BE2C (cell line): ENCODE measurements at places on chromosomes 12 and 14.

- DNase-seq = no peak
Observed at GRCh38 chr12:108191086-108191485, 62.0 kb downstream of the WSCD2 start.

DNA sequence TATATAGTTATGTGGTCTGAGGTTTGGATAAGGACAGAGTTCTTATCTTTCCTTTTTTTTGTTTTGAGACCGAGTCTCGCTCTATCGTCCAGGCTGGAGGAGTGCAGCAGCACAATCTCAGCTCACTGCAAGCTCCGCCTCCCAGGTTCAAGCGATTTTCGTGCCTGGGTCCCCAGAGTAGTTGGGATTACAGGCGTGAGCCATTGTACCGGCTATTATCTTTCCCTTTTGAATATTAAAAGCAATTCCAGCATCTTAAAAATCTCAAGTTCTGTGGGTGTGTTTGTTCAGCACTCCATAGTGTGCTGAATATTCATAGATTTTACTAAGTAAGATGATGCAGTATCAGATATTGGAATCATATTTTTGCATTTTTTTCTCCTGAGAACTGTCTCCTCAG is 404.4 kb upstream of the RGS6 start:
- DNase-seq = no peak

- DNase-seq = no peak
Observed at GRCh38 chr12:31300341-31300740, 25.6 kb downstream of the SINHCAF start.

- DNase-seq = no peak
Observed at GRCh38 chr12:125178222-125178621, 113.0 kb downstream of the AACS start.

GRCh38 chr12:123045678-123046077 is 65.2 kb downstream of the ARL6IP4 start:
- no peak for DNase-seq

- no peak for DNase-seq
Observed at GRCh38 chr14:63192085-63192484, 12.2 kb upstream of the RHOJ start.

DNA sequence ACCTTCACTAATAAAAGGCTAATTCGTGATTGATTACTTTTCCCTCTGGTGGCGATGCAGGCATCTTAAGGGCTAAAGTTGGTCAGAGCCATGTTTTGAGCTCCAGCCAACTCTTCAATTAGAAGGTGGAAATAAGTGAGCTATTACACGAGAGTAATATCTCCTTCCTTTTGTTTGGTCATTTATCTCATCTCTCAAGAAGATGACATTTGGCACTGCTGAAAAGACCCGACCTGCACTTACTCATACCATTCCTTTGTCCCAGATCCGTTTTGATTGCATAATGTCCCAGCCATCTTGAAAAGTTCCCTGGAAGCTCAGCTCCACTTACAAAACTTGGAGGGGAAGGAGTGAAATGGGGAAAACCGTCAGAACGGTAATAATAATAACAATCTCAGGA is 316.2 kb downstream of the VRK1 start:
- no peak for DNase-seq

GRCh38 chr12:82754856-82755255 is 68.2 kb downstream of the TMTC2 start:
- no peak for DNase-seq

GRCh38 chr14:75280831-75281653 is 2.4 kb downstream of the FOS start:
- no peak for DNase-seq

GRCh38 chr12:131829791-131830334 is 1.7 kb downstream of the MMP17 start:
- peak; percentile 26 for DNase-seq

DNA sequence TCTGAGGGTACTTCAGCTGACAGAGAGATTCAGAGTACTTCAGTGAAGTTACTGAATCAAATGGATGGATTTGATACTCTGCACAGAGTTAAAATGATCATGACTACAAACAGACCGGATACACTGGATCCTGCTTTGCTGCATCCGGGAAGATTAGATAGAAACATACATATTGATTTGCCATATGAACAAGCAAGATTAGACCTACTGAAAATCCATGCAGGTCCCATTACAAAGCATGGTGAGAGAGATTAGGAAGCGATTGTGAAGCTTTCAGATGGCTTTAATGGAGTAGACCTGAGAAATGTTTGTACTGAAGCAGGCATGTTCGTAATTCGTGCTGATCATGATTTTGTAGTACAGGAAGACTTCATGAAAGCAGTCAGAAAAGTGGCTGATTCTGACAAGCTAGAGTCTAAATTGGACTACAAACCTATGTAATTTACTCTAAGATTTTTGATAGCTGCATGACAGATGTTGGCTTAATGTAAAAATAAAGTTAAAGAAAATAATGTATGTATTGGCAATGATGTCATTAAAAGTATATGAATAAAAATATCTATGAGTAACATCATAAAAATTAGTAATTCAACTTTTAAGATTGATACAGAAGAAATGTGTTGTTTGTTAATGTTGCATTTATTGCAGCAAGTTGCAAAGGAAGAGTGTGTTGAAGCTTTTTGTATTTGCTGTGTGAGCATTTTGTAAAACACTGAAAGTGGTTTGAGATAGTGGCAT is 136.1 kb upstream of the RAP1B start:
- DNase-seq = no peak

GRCh38 chr14:103772078-103772712 is 56.6 kb downstream of the ZFYVE21 start:
- no peak for DNase-seq

DNA sequence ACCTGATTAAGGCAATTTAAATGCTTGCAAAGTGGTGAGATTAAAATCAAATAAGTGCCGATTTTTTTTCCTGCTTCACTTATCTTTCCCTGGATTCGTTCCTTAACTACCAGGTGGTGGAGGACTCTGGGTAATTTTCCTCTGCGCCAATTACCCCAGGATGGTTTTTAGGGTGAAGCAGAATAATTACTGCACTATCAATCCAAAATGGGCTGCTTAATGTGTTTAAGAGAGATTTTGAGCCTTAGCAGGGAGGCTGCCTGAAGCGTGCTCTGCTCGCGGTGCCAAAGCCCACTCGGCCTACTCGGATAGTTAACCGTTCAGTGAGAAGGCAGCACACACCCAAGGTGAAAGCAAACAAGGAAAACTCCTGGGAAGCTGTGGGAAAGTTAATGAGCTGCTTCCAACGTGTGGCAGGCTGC is 274.9 kb upstream of the LMO3 start:
- DNase-seq = peak; percentile 70
